ENCODE measurements at places on chromosomes 2 and 18.
A peak's percentile ranks its signal among the peaks of the same experiment; 100 is the strongest.

DNA sequence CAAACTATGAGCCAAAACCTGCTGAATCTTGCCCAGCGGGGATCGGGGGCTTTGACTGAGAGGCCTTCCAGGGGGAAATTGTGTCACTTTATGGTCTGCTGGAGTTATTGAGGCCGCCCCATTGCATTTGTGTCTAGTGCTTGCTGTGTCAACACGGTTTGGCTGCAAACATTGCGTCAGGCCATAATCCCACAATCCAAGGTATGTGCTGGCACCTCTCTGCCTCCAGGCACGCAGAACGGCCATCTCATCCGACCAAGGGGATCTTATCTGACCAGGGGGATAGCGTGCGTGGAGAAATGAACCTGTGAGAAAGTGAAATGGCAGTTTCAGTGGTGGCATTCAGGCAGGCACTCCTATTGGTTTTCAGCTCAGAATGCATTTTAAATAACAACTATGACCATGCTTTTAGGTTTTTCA lies 18.1 kb upstream of the LYPD6B start:
- DNase-seq: peak; percentile 73

- DNase-seq: no peak
Observed at GRCh38 chr18:5417342-5417741, 121.8 kb upstream of the ZBTB14 start.

DNA sequence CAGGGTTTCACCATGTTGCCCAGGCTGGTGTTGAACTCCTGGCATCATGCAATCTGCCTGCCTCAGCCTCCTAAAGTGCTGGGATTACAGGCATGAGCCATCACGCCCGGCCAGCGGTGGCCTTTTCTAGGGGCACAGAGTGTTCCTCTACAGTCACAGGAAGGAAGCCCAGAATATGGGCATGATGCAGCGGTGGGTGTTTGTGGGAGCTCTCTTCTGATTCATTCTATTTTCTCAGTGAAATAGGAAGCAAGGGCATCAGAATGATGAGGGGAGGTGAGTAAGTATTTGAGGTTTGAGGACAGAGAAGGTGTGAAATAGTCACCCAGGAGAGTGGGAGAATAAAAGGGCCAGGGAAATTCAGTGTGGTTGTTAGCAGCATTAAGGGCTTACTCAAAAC lies 70.3 kb upstream of the PSME4 start:
- no peak for DNase-seq

DNA sequence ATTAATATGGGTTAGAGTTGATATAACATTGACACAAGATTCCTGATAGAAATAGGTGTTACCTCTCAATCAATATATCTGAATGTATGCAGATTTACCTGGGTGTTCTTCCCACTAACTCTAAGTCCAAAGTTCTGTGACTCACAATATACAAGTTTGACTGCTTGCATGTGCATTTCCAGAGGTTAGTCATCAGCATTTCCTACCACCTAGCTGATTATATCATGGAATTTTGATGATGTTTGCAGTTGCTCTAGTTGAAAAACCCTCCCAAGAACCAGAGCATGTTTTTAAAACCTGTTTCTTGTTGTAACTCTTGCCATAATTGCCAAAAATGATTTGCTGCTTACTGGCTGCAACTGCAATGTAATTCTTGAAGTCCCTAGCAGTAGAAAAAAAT lies 15.0 kb upstream of the DSG1 start:
- peak; percentile 3 for DNase-seq

- no peak for DNase-seq
Observed at GRCh38 chr2:106882673-106883072, 3.3 kb downstream of the ST6GAL2 start.

- DNase-seq: no peak
Observed at GRCh38 chr18:23872701-23873550, 141.6 kb upstream of the TTC39C start.

DNA sequence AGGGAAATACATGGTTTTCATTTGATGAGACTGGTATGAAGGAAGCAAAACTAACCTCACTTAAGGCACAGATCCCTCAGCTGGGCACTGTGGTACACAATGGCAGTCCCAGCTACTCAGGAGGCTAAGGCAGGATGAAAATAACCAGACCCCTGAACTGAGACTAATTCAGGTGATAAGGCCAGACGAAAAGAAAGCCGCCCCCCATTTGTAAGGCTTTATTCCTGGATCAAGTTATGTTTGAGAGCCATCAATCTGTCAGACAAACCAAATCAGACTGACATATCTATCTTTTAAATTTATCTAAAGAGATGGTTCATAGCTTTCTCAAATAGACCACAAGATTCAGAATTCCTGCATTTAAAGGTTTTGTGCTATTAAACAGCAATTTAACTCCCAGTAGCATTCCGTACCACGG lies 4.1 kb downstream of the SRSF7 start:
- DNase-seq: no peak

DNA sequence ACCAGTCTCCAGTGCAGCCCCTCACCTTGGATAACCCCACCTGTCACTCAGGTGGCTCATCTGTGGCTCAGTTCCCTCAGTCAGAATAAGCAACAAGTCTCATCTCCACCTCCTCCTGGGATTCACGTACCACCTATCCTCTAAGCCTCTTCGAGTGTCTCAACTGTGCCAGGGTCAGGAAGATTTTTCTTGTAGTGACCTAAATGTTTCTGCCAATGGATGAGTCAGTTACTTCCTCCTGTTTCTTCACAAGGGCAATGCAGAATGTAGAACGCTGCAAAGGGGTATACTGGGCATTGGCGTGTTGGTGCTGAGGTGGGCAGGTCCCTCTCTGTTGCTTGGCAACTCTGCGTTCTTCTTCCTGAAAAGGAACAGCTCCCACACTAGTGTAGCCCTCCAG lies 213.3 kb upstream of the CXCR4 start:
- no peak for DNase-seq

GRCh38 chr2:8502316-8502715 lies 179.5 kb upstream of the ID2 start:
- DNase-seq: no peak

DNA sequence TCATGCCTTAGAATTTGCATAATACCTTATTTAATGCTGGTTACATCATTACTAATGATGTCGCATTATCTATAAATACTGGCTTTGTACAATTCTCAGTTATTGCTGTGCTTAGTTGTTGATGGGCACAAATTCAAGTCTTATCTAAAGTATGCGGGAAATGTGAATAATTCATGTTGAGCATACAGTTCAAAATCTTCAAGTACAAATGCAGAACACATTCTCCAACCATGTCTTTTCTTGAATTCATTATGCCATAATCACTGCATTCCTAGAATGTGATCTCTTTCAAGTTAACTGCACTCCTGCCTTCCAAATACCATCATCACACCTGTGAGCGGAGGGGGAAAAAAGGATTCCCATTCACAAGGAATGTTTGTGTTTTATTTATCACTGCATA lies 337.0 kb downstream of the MBD2 start:
- DNase-seq: no peak

- DNase-seq: no peak
Observed at GRCh38 chr2:1641523-1641922, 102.8 kb downstream of the PXDN start.

- no peak for DNase-seq
Observed at GRCh38 chr18:32343634-32344033, 127.0 kb downstream of the GAREM1 start.

- no peak for DNase-seq
Observed at GRCh38 chr2:68901561-68901960, 30.4 kb upstream of the BMP10 start.

DNA sequence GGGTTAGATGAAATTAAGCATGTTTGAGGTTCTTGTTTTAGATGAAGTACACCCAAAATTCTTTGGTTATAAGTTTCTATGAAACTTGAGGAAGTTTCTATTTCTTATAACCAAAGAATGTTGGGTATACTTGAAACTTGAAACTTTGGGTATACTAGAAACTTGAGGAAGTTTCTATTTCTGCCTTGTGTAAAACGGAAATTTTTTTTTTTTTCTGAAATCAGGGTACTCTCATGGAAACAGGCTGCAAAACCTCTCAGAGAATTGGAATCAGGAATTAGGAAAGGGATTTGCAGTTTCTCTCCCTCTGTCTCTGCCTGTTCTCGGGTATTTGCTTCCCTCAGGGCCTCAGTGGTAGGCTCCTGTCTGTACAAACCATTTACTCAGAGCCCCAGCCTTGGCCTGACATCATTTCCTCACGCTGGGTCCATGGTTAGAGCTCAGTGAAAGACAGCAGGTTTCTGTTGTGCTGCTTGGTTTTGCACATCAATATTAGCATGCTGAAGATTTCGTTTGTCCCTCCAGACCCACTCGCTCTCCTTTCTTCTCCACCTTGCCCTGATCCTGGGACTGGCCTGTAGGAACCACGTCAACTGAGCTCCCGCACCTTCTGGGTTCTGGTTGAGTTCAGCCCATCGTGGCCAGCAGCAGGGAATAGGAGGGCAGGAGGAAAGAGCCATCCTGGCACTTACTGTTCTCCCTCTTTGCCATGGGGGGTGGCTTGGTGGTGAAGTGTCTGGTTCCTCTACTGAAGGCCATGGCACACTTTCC lies 106.4 kb downstream of the POLR1A start:
- no peak for DNase-seq

- DNase-seq: no peak
Observed at GRCh38 chr18:8911408-8912340, 190.8 kb upstream of the NDUFV2 start.

GRCh38 chr18:55768255-55768654 lies 180.3 kb upstream of the TCF4 start:
- no peak for DNase-seq

DNA sequence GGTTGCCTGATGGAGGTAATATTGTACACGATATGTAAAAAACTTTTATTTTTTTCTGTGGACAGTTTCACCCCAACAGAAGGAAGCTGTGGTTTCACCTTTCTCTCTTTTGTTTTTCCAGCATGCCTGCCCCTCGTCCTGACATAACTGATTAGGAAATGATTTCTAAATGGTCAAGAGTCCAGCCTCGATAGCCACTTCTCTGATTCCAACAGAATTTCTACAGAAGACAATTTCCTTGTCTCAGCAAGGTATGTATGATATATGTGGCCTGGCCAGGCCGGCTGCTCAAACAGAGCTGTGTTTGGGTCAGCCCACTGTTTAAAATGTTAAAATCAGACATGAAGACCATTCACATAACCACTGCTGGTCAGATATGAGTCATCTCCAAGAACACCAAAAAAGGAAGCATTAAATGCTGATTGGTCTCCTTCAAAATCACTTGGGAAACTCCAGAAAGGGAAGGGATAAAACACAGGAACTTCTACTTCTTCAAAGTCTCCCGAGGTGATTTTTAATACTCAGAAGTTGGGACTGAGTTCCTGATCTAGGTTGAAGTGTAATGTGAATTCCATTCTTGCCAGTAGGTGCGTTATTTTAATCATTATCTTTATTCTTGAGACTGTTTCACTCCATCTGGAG lies 22.3 kb downstream of the ATP8B1 start:
- DNase-seq: no peak

- no peak for DNase-seq
Observed at GRCh38 chr2:129796801-129797488, 182.5 kb upstream of the RAB6C start.

DNA sequence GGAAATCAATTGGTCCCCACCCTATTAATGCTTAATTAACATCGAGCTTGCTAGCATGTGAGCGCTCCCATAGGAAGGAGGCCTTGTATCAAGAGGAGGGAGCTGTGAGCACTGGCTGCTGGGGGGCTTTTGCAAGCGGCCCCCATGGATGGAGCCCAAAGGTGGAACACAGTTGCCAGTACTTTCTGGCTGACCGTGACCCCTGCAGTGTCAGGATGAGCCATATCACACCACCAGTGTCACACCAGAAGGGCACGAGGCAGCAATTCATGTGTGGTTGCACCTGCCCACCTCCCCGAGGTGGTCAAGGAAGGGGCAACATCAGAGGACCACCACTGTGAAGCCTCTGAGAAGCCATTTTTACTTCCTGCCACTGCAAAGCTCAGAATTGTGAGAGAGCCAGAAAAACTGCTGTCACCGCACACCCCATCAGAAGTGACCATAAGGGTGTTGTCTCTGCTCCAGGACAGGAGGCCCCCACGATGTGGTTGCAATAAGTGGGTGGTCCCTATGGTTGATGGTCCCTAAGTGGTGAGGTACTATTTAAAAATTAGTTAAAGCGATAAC lies 99.8 kb upstream of the RAB6C start:
- DNase-seq: no peak

- DNase-seq: peak; percentile 54
Observed at GRCh38 chr2:176118601-176119339, 2.2 kb downstream of the HOXD10 start.

- DNase-seq: no peak
Observed at GRCh38 chr2:205358351-205358815, 323.9 kb upstream of the NRP2 start.

- no peak for DNase-seq
Observed at GRCh38 chr2:8722986-8723385, 41.1 kb downstream of the ID2 start.

GRCh38 chr2:39930175-39930917 lies 151.3 kb upstream of the THUMPD2 start:
- DNase-seq: no peak

GRCh38 chr2:75553935-75554531 lies 6.7 kb downstream of the EVA1A start:
- DNase-seq: no peak

DNA sequence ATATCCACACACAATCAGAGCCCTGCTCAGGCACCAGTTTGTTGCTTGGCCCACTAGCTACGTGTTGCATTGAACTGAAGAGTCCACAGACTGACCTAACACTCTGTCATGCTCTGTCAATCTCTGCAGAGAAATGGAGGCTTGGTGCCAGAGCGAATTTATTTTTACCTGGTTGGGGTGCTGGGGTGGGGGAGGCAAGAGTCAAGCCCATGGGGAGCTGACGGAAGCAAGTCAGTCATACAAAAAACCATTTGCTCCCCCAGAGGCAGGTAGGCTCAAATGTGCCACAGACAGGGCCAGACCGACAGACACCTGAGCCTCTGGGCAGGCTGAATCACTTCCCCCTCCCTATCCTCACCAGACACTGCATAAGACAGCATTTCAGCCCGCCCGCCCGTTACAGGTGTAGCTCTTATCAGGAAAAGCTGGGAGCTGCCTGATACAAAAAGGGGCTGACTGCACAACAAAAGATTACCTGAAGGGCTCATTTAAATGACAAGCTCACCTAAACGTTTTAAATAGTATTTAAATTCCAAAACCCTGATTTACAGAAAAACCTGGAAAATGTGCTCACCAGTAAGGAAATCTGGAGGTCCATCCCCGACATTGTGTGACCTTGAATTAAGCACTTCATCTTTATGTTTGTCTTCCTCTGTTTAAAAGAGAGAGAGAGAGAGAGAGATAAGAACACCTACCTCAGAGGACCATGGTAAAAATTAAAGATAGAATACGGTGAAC lies 2.1 kb upstream of the PCBP1 start:
- no peak for DNase-seq

Measured in HepG2 (cell line).